ENCODE measurements at places on chromosomes 5 and 9.

GRCh38 chr9:27383524-27383923 is 86.6 kb upstream of the EQTN start:
- DNase-seq, result no peak

- no peak for DNase-seq
Observed at GRCh38 chr5:74162524-74162923, 478.0 kb downstream of the ENC1 start.

DNA sequence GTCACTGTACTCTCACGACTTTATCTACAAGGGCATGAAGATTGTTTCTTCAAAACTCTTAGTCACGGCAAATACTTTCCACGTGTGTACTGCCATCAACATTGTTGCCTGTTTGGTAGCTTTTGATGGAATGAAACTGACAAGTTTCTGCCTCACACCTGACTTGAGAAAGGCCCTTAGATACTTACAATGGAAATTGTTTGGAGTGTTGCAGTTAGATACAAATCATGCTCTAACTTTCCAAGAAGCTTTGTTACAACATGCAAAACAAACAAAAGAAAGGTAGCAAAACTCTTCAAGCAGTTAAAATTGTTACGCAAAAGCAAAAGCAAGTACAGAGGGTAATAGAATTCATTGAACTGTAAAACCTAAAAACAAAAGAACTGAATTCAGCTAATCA is 91.1 kb upstream of the TLE4 start:
- no peak for DNase-seq

DNA sequence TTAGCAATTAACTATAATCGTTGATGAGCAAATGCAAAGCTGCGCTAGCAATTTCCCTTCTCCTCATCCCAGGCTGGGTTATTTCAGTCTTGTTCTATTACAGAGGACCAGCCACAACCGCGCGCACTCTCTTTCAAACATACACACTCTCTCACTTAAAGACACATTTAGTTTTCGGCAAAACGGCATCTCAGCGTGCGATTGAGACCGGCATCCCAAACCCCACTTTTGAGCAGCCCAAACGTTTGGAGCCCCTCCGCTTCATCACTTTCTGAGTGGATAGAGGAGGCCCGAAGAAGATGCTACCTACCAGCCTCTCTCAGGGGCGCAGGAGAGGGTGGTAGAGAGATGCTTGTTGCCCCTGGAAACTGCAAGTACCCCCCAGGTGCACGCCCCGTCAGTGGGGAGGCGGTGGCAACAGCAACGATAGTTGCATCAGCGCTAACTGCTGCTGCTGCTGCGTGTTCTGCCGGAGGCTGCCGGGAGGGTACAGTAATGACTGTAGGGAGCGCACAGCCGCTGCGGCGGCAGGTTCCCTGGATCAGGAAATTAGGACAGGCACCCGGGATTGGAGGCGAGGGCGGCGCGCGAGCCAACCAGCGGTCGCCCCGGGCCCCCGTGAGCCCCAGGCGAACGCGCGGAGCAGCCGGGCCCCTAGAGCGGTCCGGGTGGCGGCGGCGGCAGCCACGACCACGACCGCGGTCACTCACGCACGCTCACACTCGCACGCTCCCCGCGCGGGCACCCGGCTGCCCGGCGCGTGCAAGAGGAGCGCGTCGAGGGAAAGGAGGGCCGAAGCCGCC is 467 bp upstream of the VLDLR start:
- DNase-seq, result peak; percentile 77

DNA sequence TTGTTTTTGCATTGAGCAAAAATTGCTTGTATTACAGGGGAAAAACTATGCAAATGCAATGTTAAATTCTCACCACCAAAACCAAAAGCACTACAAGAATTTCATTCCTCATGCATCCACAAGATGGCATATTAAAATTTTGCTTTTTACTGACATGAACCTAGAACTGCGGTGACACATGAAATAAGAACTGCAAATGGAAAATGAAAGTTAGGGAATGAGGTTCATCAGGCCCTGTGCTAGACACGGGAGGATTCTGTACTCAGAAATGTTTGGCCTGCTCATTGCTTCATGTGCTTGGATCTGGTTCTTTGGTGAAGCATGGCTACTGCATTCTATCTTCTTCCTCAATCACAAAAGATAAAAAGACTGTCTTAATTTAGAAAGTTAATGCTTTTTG is 9.1 kb upstream of the RFK start:
- peak; percentile 81 for DNase-seq

DNA sequence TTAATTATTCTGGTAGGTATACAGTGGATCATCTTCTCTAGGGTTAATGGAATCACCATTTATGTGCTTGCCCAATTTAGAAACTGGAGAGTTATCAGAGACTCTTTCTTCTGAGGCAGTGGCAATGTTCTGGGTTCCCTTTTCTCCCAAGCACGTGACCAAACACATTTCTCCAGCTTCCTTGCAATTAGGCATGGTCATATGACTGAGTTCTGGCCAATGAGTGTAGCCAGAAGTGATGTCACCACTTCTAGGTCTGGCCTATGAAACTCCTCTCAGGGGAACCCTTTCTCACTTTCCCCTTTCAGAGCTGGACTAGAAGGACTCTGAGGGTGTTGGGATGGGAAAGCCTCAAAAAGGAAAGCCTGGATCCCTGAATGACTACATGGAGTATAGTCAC is 172.0 kb downstream of the NSG2 start:
- no peak for DNase-seq

DNA sequence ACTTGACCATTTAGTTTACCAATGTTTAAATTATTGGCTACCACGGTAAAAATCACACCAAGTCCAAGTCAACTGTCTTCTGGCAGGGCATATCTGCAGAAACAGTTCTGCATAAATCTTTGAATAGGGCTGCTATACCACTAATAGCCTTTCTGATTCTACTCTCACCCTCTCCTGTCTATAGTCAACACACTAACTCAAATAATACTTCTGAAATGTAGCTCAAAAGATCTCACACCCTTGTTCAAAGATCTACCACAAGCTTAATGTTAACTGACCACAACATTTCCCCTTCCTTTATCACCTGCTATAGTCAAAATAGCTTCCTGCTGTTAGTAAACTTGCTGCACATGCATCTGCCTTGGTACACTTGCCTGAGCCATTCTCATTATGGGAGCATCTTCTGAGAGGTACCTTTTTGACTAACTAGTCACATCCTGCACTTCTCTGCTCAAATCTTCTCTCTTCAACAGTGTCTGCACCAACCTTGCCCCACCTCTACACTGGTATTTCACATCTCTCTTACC is 319.4 kb downstream of the CDH10 start:
- DNase-seq, result no peak

- DNase-seq, result no peak
Observed at GRCh38 chr5:7169240-7169878, 226.6 kb upstream of the ADCY2 start.

GRCh38 chr9:1100201-1100600 is 50.0 kb downstream of the DMRT2 start:
- DNase-seq, result no peak

DNA sequence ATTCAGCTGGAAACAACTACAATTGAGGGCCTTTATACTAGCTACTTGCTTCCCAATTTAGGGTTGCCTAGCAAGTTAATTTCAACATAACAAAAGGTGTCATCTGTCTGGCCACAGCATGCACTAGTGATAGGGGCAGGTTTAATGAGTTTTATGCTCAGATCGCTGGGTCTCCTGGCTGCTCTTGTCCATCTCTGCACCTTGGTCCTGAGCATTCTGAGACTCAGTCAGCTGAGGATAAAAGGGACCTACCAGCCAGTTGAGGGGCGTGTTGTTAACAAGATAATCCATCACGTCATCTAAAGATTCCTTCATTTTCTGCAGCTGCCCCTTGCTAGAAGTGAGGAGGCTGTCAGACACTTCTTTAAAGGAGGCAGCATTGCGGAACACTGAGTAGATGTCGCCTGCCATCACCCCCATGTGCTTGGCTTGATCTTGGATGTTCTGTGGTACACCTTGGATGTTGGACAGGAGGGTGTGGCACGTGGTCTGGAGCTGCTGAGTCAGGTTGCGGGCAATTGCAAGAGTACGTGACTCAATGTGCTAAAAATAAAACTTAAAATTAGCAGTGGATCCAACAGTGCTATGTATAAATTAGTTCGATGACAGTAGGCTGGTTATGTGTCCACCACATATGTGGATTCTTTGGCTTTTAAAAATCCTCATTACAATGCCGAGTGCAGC is 11.0 kb downstream of the PLIN2 start:
- peak; percentile 32 for DNase-seq

- DNase-seq, result no peak
Observed at GRCh38 chr5:74621492-74621891, 19.0 kb downstream of the ENC1 start.

DNA sequence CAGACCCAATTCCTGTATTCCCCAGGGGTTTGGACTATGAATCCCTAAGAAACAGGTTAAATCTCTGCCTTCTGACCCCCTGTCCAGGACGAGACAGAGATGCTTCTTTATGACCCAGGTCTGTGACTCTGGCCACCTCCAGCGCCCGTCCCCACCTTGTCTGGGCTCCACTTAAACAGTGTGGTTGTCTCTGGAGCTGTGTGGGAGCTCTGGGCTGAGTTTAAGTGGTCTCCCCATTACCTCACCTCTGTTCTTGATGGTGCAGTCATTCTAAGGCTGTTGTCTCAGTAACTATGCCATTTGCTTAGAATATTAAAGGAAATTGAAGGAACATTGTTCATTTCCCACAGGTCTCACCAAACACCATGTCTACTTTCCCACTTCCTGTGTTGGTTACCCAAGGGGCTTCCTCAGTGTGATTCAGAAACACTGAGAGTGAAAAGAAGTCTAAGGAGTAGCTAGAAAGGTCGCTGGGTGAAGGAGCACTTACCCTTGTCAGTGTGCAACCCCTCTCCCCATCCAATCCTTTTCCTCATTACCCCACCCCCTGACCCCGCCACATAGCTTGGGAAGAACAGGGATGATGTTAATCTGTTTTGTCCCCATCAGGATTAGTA is 127.8 kb upstream of the CKMT2 start:
- DNase-seq, result no peak

DNA sequence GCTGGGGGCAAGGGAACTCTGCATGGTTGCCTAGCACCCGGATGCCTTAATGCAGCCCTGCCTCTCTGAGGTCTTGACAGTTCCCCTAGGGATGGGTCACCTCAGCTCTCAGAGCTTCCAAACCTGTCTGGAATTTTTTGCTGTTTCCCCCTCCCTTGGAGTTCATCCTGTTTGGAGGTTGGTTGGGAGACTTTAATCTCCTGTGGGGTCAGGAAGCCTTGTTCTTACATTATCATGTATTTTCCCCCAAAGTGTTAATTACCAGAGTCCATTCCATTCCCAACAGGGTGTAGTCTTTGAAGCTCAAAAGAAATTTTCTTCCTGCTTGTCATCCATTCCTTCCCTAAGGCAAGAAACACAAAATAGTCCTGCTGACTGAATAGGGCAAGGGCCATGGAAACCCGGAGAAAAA is 150.3 kb upstream of the SPRY4 start:
- DNase-seq, result no peak

DNA sequence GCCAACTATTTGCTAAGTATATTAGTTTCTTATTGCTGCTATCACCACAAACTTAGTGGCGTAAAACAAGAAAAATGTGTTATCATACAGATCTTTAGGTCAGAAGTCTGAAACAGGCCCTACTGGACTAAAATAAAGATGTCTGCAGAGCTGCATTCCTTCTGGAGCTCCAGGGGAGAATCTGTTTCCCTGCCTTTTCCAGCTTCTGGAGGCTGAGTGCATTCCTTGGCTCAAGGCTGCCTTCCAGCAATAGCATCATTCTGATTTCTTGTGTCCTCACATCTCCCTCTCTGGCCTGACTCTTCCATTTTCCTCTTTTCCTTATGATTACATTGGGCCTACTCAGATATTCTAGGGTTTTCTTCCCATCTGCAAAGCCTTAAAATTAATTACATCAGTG is 15.9 kb downstream of the MAN2A1 start:
- DNase-seq, result peak; percentile 28

- peak; percentile 22 for DNase-seq
Observed at GRCh38 chr5:95281226-95281625, 3.7 kb downstream of the MCTP1 start.

GRCh38 chr5:127976991-127977717 is 106.4 kb upstream of the SLC12A2 start:
- DNase-seq, result no peak

Data from mesenchymal stem cell (in vitro differentiated cells and primary cell).